ENCODE measurements at places on chromosomes 16 and 17.

GRCh38 chr17:35294756-35295155, 51.9 kb downstream of the SLFN5 start:
- DNase-seq, result no peak

DNA sequence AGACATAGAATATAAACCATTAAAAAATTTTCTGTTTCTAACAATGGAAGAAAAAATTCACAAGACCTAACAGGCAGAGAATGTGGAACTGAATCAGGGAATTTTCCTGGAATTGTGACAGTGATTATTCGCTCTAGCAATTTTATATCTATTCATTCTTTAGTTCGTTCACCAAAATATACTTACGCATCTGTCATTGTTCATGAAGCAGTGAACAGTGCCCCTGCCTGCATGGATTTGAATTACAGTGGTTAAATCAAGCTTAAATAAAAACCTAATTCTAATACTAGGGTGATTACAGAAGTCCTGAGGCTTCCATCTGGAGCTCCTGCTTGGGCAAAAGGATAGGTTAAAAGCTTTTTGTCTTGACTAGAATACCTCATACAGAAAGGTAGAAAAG, 48.6 kb downstream of the ABCA8 start:
- DNase-seq, result no peak

DNA sequence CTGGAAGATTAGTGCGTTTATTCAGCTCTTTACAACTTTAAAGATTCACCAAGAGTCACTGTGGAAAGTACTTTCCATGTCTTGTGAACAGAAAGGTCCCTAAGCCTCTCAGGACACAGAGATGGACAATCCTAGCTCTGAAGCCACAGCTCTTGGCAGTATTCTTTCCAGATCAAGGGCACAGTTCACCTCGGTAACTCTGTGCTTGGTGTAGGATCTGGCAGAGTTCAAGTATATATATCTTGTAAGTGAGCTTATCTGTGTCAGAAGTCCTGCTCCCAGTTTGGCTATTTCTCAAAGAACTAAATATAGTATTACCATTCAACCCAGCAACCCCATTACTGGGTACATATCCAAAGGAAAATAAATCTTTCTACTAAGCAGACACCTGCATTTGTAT, 183.7 kb downstream of the CBLN1 start:
- DNase-seq, result no peak

GRCh38 chr17:72775237-72775636, 317.3 kb downstream of the SLC39A11 start:
- DNase-seq, result no peak

DNA sequence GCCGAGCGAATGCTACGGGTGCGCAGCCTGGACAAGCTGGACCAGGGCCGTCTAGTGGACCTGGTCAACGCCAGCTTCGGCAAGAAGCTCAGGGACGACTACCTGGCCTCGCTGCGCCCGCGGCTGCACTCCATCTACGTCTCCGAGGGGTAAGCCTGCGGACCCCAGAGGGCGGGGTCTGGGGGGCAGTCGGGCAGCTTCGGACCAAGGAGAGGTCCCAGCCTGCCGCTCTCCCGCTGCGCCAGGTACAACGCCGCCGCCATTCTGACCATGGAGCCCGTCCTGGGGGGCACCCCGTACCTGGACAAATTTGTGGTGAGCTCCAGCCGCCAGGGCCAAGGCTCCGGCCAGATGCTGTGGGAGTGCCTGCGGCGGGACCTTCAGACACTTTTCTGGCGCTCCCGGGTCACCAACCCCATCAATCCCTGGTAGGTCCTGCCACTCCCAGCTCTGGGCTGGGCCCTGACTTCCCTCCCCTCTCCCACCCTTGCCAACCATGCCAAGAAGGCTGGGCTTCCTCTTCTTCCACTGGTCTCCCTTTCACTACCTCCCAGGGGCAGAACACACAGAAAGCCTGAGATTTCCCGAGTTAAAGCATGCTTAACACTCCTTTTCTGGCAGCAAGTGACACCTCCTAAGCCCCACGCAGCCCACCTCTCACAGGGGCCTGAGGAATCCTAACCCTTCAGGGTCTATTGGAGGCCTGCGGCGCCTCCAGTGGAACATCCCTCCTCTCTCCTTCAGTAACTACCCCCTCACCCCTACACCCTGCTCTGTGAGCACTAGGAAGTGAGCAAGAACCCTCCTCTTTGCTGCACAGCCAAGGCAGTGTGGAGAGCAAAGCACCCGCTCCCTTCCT, 3.2 kb downstream of the NAGS start:
- no peak for DNase-seq

GRCh38 chr17:55632893-55633292, 89.8 kb downstream of the TMEM100 start:
- no peak for DNase-seq

- DNase-seq, result peak; percentile 80
Observed at GRCh38 chr16:52547004-52547833, at the start of gene TOX3. TSS of gene TOX3 (minus strand) at chr16:52547143. CDS start at chr16:52546723, 420 bp downstream.

- no peak for DNase-seq
Observed at GRCh38 chr16:85084841-85085510, 27.3 kb downstream of the CIBAR2 start.

DNA sequence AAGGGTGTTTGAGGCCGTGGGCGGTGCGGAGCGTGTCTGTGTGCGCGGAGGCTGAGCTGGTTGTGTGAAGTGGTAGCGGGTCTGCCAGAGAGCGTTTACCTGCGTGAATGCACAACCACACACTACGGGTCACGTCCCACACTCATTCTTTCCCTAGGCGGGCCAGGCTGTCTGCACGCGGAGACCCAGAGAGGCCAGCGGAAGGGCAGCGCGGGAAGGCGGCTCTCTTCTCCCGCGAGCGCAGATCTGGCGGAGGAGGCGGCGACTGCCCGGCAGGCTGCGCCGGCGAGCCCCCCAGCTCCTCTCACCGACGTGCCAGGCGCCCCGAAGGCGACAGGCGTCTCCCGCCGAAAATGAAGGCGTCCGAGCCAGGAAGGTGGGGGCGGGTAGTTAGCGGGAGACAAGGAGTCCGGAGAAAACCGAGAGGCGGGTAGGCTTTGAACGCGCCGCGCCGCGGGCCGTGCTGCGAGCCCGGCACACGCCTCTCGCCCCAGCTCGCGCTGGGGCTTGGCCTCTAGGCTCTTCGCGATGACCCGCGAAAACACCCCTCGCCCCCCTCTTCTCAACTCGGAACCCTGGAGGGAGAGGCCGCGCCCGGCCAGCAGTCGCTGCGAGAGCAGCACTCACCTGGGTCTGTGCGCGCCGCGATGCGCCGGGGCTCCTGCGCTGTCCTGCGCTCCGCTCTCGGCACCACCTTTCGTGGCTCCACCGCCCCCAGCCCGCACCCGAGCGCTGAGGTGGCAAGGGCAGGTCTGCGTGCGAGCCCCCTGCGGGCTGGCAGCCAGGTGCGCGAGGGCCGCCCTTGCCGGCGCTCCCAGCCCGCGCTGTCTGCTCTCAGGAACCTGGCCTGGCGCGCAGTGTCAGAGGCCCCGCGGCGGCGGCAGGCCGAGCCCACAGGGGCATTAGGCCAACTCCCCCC, 2.0 kb upstream of the FOXF1 start:
- DNase-seq, result no peak

DNA sequence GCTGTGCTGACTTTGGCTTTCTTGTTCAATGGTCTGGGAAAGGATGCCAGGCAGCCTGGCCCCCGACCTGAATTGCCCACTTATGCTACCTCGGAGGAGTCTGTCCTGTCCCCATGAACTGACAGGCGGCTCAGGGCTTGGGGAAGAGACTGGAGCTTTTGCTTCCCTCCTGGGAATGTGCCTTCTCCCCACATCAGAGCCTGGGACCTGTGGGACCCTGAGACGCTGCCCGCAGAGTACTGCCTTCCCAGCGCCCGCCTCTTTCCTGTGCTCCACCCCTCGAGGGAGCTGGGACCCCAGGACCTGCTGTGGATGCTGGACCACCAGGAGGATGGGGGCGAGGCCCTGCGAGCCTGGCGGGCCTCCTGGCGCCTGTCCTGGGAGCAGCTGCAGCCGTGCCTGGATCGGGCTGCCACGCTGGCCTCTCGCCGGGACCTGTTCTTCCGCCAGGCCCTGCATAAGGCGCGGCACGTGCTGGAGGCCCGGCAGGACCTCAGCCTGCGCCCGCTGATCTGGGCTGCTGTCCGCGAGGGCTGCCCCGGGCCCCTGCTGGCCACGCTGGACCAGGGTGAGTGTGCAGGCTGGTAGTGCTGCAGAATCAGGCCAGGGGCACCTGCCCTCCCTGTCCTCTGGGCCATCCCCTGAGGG, 18.5 kb downstream of the FCSK start:
- DNase-seq, result no peak

DNA sequence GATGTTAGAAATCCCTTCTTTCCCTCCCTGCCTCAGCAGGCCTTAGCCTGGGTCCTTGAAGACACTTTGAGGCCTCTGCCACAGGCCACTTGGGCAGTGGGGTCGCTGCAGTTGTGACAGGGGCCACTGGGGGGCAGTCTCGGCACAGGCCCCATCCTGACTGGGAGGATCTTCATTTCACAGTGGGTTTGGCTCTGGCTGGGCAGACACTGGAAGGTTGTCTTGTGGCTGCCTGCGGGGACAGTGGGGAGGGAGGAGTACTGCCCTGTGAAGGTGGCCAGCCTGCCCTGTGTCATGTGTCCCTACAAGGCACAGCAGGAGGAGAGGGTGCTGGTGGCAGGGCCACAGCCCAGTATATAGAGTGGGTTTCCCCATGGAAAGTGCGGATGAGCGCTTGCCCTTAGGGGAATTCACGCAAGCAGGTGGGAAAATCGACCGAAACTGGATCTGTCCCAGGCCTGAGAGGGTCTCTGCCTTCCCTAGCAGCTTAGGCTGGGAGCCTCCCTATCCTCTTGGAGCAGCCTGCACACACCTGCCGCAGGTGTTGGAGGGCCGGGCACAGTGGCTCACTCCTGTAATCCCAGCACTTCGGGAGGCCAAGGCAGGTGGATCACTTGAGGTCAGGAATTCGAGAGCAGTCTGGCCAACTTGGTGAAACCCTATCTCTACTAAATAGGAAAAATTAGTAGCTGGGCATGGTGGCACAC, 28.8 kb downstream of the GINS2 start:
- peak; percentile 85 for DNase-seq

GRCh38 chr17:65583921-65584603, 22.6 kb upstream of the AXIN2 start:
- no peak for DNase-seq

GRCh38 chr17:16037636-16038035, 38.0 kb downstream of the TTC19 start:
- no peak for DNase-seq

DNA sequence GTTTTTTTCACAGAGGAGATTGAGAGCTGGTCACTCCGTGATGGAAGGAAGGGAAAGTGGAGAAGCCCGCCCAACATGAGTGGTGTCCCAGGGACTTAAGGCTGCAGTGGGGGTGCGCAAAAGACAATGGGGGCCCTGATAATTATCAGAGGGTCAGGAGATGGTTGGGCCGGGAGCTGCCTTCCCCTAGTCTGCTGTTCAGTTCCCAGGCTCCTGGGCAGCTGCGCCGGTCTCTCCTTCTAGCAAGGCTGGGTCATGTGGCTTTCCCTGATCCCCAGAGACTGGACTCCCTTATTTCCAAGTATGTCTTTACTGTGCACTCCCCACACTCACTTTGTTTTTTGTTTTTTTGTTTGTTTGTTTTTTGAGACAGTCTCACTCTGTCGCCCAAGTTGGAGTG, 16.2 kb downstream of the CYGB start:
- DNase-seq, result no peak

GRCh38 chr17:27986805-27987684, 55.4 kb upstream of the NLK start:
- DNase-seq, result no peak

DNA sequence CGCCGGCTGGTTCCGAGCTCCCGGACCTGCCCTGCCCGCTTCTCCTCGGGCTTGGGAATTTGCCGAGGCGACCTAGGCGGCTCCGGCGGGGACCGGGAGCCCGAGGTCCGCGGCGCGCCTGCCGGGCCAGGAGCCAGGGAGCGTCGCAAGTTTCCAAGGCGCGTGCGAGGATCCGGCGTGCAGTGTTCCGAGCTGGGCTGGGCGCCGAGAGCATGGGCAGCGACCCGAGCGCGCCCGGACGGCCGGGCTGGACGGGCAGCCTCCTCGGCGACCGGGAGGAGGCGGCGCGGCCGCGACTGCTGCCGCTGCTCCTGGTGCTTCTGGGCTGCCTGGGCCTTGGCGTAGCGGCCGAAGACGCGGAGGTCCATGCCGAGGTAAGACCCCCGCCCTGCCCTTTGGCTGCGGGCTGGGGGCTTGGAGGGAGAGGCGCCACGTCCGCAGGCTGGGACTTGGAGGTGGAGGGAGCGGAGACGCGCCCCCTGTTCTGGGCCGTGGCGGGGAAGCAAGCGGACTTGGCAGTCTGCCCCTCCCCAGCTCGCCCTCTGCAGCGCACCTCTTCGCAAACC, 668 bp downstream of the MMP15 start:
- DNase-seq, result no peak

- no peak for DNase-seq
Observed at GRCh38 chr16:79962962-79963361, 362.4 kb upstream of the MAF start.

DNA sequence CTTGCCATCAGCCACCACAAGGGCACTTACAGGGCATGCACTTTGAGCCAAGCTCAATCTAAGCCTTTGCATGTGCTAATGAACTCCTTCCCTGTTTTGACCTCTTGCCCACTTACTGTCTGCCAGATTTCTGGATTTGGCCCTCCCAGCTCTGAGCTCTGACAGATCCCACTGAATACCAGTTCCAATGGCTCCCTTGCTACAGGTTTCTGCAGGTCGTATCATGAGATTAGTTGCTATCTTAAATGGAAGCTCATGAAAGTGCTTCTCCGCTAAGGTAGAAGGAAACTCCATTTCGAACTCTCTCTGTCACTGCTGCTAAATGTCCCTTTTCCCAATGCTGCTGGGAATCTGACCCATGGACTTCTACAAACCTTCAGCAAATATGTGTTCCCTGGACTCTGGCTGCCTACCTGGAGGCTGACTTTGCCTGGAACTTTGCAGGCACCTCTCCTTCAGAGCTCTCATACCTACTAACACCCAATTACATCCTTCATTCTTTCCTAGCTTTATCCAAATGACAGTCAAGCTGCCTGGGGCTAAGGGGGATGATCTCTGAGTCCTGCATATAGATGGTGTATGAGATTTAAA, 23.5 kb upstream of the TOB1 start:
- DNase-seq, result no peak

GRCh38 chr17:48472411-48473281, 42.6 kb upstream of the SKAP1 start:
- peak; percentile 96 for DNase-seq

DNA sequence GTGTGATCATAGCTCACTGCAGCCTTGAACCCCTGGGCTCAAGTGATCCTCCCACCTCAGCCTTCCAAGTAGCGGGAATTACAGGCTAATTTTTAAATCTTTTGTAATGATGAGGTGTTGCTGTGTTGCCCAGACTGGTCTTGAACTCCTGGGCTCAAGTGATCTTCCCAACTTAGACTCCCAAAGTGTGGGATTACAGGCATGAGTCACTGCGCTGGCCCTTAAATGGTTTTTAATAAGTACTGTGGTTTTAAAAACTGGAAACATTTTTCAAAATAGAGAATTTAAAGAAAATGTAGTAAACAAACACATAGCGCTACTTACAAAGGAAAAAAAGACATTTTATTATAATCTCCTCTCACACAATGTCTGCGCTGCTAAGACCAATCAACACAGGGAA, 32.2 kb downstream of the MARCHF10 start:
- no peak for DNase-seq

- DNase-seq, result no peak
Observed at GRCh38 chr16:14676633-14677032, 17.5 kb downstream of the PLA2G10 start.
